ENCODE measurements at places on chromosomes 2 and 18.

DNA sequence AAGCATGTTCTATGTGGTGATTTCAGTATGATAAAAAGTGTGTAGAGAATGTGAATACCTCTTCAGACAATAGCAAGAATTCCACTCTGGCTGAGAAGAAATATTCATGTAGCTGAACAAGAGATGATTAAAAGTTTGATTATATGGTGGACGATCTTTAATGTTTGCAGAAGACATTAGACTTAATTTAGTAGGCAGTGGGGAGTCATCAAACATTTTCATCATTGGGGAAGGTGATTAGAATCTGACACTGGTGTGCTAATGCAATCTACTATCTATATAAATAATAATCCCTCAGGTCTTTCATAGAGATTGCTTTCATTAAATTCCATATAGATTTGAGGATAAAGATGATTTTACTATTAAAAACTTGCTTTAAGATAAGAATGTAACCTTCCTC is 761.0 kb downstream of the SOCS6 start:
- no peak for DNase-seq

DNA sequence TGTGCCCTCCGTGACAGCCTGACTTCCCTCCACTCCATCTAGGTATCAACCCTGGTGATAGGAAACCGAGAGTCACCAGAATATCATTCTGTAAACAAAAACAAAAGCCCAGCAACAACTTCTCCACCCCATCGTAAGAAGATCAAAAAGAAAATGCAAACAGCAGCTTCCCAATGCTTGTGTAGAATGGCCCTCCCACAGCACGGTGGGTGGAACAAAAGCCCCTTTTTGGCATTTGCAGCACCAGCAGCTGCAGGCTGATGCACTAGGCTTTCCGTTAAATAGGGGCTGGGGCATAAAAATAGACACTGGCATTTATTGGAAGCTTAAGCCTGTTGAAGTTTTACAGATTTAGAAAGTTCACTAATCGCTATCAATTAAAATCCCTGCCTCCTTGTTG is 513.0 kb downstream of the GALR1 start:
- DNase-seq = no peak

GRCh38 chr2:12083081-12083581 is 336.7 kb downstream of the LPIN1 start:
- no peak for DNase-seq

- no peak for DNase-seq
Measured at GRCh38 chr2:219506802-219507526, 7.3 kb upstream of the ASIC4 start.

GRCh38 chr18:5309888-5310470 is 14.5 kb upstream of the ZBTB14 start:
- no peak for DNase-seq

DNA sequence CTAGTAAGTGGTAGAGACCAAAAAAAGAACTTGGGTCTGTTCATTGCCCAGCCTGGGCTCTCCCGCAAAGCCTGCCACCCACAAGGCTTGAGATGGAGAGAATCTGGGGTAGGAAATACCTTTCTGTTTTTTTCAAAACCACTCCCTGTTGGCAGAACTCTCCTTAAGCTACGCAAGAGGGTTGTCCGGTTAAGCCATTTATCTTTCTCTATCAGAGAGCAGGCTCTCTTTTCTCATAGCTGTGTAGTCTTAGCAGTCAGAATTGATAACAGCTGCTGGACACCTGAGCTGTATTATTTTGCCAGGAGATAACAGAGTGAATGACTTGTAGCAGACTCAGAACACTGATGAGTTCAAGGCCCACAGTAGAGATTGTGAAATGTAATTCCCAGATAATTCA is 1088.1 kb downstream of the TSN start:
- DNase-seq = no peak

DNA sequence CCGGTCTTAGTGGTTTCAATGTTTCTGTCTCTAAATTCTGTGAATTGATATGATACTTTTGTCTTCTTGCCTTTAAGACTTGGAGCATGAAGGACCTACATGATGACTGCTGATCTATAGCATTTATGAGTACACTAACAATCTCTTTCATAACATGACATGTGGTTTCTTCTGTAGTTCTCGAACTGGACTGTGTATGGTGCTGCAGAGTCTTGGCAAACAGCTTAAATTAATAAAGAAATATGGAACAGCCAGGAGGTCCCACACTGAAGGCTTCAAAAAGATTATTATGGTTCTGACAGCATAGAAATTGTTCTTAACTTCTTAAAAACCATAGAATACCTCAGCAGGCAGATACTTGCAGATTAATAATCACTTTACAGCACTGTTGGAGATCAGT is 145.0 kb downstream of the DCC start:
- DNase-seq = no peak

DNA sequence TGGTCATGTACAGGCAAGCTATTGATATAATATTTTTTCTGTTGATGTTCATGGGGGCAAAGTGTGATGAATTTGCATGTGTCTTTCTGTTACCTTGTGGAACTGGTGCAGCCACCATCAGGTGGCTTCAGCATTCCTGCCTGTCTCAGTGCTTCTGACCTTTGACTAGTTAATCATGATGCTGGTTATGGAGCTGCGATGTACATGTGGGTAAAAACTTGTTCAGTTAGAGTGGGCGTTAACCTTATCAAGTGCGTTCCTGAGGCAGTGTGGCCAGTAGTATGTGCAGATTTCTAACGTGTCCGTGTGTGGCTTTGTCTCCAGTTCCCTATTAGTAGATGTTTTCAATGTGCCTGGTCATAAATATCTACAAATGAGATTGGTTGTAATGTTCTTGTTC is 127.4 kb upstream of the ZSWIM2 start:
- DNase-seq = no peak

GRCh38 chr2:26782876-26783704 is 2.8 kb upstream of the CENPA start:
- DNase-seq = no peak

DNA sequence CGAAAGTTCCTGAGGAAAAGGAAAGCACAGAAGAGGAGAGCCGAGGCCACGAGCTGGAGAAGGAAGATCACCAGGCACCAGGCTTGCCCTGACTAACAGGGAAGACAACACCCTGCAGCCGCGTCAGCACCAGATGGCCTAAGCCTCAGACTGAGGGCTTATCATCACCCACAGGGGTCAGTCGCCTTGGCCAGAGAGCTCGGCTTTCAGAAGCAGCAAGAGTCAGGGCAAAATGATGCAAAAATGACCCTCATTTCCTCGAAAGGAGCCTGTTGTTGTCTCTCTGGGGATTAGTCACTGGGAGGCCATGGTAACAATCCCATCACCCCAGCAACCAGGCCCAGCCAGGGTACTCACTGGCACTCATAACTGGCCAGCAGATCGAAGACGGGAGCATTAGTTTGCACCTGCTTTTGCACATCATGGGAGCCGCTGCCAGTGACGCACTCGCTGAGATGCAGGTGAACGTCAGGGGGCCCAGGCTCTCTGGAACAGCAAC is 42.7 kb upstream of the ZFP36L2 start:
- DNase-seq = peak; percentile 42

DNA sequence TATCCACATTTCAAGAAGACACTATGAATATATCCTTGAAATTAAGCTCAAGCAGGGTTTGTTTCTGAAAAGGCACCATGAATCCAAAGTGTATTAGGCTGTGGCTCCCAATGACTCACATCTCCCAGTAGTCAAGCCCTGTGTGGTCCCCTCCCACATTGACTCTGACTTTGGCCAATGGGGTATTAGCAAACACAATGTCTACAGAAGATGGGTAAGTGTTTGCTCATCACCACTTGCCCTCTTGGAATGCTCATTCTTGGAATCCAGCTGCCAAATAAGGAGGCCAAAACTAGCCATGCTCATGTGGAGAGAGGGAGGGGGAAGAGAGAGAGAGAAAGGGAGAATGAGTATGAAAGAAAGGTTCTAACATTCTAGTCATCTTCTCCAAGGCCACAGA is 490.0 kb downstream of the TXNL1 start:
- peak; percentile 32 for DNase-seq

DNA sequence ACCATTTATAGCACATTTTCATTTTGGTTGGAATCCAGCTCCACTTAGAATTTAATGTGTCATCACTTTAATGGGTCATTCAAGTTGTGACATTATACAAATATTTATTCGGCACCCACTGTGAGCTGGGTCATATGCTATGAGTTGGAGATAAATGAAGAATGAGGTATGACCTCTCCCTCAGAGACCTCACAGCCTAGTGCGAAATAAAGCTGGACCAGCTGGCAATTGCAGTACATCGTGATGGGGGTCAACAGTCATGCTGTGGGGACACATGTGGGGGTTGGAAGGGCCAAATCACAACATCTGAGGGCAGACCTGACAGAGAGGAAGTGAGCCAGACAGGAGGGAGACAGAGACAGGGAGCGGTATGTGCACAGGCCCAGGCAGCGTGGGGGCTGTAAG is 175.4 kb downstream of the MAIP1 start:
- DNase-seq = peak; percentile 58

GRCh38 chr2:42795841-42796301 is 3.5 kb upstream of the HAAO start:
- DNase-seq = no peak

DNA sequence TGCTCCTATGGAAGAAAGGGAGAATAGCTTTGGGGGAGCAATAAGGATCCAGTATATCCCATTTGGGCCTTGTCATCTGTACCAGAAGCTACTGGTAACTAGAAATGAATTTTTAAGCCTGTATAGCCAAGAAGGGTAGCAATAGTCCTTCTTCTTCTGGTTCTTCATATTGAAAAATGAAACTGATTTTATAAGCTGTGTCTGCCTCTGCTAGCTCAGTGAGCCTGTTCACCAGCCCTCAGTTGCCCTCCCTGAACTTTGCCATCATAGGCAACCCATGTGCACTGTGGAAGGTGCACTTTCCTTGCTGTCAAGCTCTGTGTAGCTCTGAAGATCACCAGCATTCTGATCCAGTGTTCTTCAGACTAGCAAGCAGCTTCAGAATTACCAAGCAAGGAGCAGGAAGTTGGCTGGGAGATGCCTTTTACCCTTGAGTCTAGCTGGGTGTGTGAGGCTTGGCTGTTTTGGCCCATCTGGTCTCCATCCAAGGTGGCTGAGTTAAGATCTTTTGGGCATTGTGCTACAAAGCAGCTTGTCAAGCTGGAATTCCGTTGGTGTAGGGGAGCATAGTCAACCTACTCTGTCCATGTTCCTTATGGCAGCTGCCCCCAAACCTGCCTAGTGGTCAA is 55.8 kb upstream of the MGAT5 start:
- DNase-seq = no peak

DNA sequence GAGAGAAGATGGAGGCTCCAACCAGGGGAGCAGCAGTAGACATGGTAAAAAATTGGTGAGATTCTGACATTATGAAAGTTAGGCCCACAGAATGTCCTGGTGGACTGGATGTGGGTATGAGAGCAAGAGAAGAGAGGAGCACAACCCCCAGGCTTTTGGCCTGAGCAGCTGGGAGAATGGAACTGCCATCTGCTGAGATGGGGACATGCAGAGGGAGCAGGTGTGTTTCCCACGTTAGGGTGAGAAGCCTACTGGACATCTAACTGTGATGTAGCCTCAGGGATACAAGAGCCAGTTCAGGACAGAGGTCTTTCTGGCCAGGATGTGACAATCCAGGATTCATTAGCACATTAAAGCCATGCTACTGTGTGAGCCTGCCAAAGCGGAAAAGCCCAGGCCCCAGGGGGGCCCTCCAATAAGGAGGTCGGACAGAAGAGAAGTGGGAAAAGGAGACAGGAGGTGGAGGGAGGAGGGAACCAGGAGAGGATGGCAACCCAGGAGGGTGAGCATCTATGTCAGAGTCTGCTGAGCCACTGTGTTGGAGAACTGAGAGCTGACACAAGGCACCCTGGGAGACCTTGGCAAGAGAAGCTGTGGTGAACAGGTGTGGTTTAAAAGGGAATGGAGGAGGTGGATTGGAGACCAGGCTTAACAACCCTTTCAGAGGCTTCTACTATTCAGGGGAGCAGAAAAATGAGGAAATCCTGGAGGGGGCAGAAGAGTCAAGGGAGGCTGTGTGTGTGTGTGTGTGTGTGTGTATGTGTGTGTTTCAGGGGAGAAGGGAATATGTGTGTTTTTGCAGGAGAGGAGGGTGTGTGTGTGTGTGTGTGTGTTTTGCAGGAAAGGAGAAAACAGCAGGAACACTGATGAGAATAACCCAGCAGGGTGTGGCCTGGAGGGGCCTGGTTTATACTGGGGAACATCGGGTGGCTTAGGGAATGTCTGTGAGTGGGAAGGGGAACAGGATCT is 10.5 kb downstream of the CYB5A start:
- no peak for DNase-seq

Measured in kidney glomerular epithelial cell (primary cell).